ENCODE measurements at places on chromosomes 3 and 15. TPM values are rescaled to one million over a fixed set of nuclear protein-coding genes. Genes with fewer than 3 reads are reported as not detected.

DNA sequence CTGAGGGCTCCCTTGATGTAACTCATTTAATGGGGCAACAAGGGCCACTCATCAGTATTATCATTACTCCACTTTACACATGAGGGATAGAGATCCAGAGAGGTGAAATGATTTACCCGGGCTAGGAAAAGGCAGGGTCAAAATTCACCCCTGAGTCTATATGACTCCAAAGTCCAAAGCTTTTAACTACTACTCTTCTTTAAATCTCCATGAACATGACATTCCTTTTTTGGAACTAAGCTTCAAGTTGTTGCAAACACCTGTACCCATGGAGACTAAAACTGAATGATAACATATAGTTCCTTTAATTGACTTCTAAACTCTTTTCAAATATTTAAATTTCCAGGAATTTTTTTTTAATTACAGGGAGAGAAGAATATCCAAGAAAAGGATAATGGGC, 292.9 kb upstream of the GADL1 start:
- no peak for DNase-seq

The ASB14 gene
- 13.4 TPM for total RNA-seq

The KCNMB3 gene
- total RNA-seq, result 0.89 TPM

- no peak for DNase-seq
These were observed 47.6 kb downstream of the TRIM71 start for GRCh38 chr3:32865383-32865782.

DNA sequence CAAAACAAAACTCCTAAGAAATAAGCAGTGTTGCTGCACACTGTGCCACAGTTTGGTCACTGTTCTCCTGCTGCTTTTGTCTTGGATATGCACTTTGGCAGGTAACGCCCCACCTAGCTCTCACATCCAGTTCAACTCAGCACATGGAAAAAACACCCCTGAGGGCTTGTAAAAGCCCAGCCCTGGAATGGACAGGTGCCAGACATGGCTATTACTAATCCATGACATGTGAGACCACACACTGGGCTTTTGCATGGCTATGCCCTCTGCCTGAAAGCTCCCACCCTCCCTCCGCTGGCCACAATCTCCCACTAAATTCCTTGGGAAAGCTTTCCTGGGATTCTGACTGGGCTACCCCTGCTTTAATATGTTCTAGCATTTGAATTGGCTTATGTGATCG, 24.7 kb upstream of the ZBED2 start:
- DNase-seq, result no peak

GRCh38 chr3:61667814-61668213, 106.4 kb downstream of the PTPRG start:
- DNase-seq, result no peak

DNA sequence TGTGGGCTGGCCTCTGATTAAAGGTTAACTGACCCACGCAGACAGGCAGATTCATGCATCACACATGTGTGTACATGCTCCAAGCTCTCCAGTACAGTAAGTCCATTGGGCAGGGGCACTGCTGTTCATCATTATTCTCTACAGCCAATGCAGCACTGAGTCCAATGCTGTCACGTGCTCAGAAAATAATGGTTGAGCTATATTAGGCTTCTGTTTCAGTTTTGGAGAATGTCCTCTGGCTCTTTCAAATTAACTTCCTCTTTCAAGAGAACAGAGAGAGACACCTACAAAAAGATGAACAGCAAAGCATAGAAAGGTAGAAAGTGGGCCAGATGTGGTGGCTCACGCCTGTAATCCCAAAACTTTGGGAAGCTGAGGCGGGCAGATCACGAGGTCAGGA, 202.6 kb downstream of the MEX3B start:
- no peak for DNase-seq

The INKA1 gene
- 2.9 TPM for total RNA-seq

- DNase-seq, result no peak
These were observed 191.7 kb upstream of the TLE3 start for GRCh38 chr15:70289191-70289955.

The KBTBD13 gene
- total RNA-seq, result 9.4 TPM
